ENCODE measurements at places on chromosomes 6 and 20. TPM values are rescaled to one million over a fixed set of nuclear protein-coding genes. Genes with fewer than 3 reads are reported as not detected.

DNA sequence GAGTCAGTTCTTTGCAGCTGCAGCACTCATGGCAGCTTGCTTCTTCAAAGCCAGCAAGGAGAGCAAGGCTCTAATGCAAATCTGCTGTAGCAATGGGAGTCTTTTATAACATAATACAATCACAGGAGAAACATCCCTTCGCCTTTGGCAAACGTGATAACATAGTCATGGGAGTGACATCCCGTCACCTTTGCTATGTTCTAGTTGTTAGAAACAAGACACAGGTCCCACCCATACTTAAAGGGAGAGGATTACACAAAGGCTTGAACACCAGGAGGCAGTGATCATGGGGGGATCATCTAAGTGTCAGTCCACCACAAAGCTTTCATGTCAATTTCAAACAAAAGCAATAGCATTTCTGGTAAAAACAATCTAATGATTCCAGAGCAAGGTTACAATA is 40.1 kb upstream of the PHACTR2 start:
- no peak for DNase-seq

DNA sequence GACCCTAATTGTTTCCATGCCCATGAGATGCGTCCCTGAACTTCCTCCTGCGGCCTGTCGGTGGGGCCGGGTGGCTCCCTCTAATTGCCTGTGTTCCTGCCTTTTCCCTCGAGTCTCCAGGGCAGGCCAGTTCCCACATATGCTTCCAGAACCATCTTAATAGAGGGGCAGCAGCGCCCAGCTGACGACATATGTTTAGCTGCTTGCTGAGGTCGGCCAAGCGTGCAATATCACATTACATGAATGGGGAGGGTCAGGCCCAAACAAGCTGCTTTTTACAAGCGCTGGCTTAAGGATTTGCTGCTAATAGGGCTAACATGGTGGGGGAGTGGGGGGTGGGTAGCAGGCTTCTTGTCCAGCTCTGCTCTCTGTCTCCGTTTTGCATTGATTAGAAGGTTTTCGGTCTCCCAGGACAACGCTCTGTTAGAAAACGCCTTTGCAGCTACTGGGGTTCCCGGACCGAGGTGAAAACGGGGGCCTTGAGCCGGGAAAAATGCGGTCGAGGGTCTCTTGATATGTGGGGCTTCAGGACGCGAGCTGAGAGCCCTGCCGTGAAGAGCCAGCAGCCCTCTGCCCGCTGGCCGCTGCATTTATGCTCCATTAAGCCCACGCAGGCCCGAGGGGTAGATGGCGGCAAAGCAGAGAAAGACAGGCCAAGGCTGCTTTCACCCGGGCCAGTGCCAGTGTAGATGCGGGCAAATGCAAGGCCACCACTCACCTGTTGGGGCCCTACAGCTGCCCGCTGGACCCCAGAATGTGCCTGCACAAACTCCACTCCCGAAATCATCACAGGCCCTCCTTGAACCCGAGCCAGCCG is 308.5 kb downstream of the BMP7 start:
- DNase-seq = no peak

DNA sequence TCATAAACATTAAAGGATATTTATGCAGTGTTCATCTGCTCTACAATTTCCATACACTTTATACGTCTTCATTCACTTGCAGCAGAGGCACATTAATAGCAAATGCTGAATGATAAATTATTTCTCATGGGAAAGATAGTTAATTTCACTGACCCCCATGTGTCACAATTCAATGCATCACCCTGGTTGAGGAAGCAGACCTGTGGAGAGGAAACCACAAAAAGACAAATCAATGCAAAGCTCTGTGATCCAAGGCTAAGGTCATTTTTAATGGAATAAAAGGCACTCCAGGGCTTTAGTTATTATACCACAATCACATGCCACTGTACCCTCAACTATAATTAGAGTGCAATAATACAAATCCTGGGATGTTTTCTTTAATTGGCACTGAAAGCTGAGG is 40.3 kb upstream of the TENT5A start:
- no peak for DNase-seq

GRCh38 chr6:106120006-106120405 is 33.9 kb downstream of the PRDM1 start:
- no peak for DNase-seq

STMN3 gene
- total RNA-seq = 7.1 TPM

- DNase-seq = no peak
Measured at GRCh38 chr6:162203287-162203686, 524.3 kb downstream of the PRKN start.

- DNase-seq = no peak
Measured at GRCh38 chr6:24780206-24780605, 5.5 kb downstream of the GMNN start.
